ENCODE measurements at places on chromosomes 6 and 20.

- no peak for DNase-seq
These were observed at the start of gene FNDC1 for GRCh38 chr6:159169193-159169555. FNDC1 (plus strand) TSS chr6:159169400; CDS start chr6:159169597, 197 bp downstream.

GRCh38 chr6:47075741-47076421, 33.7 kb upstream of the ADGRF1 start:
- no peak for DNase-seq

DNA sequence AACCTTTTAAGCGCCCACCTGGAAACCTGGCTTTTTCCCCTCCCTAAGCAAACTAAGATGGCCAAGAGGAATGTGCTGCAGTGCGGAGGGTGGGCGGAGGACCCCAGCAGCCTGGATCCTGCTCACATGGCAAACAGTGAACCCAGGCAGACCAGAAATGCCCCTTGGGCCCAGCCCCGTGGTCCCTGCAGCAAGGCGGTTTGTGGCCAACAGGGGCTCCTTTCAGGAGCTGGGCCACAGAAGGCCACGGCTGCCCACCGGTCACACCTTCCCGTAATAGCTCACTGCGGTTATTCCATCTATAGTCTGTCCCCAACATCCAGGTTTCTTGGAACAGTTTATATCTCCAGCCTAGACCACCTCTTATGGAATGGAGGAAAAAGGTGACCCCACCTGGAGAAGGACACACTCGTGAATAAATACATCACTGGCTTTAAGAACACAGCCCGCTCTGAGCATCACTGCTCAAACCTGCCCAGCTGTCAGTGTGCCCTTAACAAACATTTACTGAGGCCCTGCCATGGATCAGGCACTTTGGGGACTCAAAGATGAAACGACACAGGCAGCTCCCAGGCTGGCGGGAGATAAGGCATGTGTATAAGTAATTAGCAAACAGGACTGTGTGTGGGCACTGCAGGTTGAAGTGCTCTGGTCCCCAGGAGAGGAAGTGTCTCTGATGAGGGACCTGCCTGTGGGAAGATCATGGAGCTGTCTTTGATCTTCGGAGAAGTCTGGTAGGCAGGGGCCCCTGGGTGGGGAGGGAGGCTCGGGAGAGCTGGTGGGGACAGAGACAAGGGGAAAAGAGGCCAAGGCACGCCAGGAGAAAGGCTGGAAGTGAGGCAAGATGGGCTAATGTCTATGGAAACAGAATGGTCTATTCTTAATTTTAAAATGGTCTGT, 3.2 kb upstream of the TUBB1 start:
- no peak for DNase-seq

GRCh38 chr6:142975365-142975764, 30.4 kb upstream of the HIVEP2 start:
- DNase-seq, result no peak

DNA sequence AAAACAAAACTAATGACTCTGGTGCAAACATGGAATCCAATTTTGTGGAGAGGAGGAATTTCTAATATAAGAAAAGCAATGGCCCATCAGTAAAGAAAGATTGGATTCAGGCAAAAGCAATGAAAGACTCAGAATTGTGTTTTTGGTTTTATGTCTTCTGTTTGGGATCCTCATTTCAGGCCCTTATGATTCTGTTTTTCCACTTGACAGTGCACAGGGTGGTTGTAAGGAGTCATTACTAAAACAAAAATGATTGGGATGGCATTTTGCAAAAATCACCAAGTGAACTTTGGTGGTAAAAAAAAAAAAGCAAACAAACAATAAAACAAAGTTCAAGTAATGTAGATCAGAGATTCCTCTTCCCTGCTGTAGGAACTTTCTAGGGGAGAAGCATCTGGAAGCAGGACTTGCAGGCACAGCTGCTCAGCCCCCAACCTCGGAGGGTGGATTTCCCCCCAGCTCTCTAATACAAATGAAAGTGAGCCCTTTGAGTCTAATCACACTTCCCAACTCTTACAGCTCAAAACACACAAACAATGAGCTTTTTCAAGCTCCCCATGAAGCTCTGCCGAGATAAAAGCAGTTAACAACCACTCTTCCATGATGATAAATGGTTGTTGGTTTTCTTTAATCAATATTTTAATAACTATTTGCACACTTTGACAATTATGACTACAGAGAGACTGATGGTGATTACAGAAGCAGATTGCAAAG, 177.7 kb downstream of the ZDHHC14 start:
- no peak for DNase-seq

DNA sequence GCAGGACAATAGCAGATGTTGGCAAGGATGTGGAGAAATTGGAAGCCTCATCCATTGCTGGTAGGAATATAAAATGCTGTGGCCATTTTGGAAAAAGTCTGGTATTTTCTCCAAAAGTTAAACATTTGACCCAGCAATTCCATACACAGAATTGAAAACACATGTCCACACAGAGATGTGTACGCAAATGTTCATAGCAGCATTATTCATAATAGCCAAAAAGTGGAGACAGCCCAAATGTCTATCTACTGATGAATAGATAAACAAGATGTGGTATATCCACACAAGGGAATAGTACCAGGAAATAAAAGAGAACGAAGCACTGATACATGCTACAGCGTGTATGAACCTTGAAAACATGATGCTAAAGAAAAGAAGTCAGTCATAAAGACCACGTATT, 40.5 kb downstream of the CFAP61 start:
- no peak for DNase-seq

- DNase-seq, result peak; percentile 47
These were observed 43.7 kb upstream of the HFE start for GRCh38 chr6:26043384-26044139.

- DNase-seq, result no peak
These were observed 147.3 kb downstream of the LAMA2 start for GRCh38 chr6:129030215-129030614.

GRCh38 chr20:62765432-62766070, 30.7 kb upstream of the MRGBP start:
- DNase-seq, result no peak

- no peak for DNase-seq
These were observed 56.2 kb downstream of the SNX9 start for GRCh38 chr6:157879034-157879872.

DNA sequence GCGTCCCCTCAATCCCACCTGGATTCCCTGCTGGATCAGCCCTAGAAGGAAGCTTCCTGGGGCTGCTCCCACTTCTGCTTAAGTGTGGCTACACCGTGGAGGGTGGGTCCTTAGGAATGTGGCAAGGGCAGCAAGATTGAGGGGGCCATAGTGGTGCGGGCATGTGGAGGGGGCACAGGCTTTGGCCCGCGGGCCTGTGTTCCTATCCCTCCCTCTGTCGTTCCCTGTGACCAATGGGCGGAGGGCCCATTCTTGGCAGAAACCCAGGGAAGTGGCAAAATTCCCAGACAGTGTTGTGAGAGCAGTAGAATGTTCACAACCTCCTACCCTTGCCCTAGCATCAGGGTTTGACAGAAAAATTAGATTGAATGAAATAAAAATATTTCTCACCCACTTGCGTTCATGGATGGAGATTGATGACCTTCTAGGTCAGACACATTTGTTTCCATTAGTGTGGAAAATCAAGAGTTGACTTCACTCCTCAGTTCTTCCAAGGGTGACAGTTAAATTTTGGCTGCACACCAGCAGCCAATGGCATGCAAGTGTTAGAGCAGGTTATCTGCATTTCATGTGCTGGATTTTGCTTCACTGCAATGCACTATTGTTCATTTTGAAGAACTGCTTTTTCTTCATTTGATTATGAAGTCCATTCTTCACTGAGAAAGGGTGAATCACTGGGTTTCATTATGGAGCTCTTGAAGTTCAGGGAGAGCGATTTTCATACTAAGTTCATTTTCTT, 49.3 kb upstream of the AHI1 start:
- DNase-seq, result no peak

DNA sequence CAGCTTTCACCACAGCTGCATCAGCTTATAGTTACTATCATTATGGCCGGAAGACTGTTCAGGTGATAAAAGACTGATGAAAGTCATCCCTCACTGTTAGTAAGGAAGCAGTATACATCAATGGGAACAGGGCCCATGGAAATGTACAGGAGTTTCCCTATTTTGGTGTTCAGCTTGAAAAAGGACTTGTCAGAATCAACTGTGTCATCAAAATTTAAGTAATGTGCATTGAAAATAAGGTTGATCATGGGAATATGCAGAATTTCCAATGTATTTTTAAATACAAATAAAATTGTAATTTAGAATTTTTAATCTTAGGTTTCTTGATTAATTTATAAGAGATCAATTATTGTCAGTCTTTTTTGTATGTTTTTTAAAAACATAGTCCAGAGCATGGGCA, 16.8 kb downstream of the LRRN4 start:
- DNase-seq, result no peak

GRCh38 chr6:1075444-1075843, 236.5 kb upstream of the FOXQ1 start:
- no peak for DNase-seq

DNA sequence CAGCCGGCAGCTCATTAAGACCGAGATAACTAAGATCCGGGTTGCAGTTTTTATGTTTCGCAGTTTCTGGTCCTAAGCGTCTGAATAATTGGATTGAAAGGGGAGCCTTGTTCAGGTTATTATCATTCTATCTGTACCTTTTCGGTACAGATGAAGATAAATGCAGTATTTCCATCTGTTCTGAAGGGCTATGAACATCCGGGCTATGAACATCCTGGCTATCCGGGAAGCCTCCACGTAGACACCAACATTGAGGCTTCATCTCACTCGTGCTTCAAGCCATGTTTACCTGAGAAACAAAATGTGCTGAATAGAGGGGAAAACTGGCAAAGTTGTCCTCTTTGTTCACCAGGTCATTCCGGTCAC, 399 bp upstream of the REPS1 start:
- no peak for DNase-seq

- no peak for DNase-seq
These were observed 68.0 kb downstream of the CYB5R4 start for GRCh38 chr6:83927470-83927869.

- DNase-seq, result no peak
These were observed 25.0 kb downstream of the KIF3B start for GRCh38 chr20:32302507-32302872.

- DNase-seq, result peak; percentile 60
These were observed 195.8 kb upstream of the ZNF184 start for GRCh38 chr6:27668442-27669294.

DNA sequence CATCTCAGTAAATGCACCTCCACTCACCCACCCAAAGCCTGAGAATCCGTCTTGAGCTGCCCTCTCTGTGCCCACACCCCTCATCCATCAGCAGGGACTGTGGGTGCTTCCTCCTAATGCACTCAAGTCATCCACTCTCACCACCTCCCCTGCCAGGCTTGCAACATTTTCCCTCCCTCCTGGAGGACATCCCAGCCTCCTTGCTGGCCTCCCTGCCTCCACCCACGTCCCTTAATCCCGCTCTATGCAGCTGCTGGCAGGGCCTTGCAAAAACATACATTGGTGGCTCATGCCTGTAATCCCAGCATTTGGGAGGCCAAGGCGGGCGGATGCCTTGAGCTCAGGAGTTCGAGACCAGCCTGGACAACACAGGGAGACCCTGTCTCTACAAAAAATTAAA, 15.6 kb upstream of the SRC start:
- no peak for DNase-seq

GRCh38 chr6:106134087-106134770, 48.1 kb downstream of the PRDM1 start:
- DNase-seq, result no peak

DNA sequence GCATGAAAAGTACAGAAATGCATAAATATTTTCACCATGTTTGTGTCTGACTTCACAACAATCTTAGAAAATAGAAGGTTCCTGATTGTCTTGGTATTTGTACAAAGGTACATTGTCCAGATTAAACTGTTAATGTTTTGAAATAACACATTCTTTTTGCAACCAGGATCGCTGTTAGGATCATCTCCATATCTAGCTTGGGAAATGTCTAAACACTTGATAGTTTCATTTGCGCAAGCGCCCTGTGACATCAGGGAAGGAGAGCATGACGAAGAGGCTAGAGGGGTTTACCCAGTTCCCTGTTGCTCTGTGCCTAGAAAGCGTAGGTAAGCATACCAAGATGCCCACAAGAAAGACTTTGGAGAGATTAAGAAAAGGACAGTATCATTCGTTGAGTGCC, 19.4 kb downstream of the ALDH8A1 start:
- no peak for DNase-seq

DNA sequence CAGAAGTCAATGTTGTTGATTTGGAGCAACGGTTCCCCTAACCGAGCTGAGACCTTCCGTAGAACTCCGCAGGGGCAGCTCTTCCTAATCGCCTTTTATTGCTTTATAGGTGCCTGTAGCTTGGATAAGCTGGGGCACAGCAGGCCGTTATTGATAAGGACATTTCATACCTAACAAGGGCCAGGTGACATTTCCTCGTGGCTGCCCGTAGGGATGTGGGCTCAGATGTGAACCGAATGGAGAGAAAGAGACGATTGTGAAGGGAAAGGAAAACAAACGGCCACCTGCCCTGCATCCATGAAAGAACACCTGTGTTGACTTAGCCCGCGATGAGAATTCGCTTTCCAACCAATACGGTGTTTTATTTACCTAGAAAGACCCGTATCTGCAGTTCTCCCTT, 53.3 kb upstream of the DACT2 start:
- no peak for DNase-seq

DNA sequence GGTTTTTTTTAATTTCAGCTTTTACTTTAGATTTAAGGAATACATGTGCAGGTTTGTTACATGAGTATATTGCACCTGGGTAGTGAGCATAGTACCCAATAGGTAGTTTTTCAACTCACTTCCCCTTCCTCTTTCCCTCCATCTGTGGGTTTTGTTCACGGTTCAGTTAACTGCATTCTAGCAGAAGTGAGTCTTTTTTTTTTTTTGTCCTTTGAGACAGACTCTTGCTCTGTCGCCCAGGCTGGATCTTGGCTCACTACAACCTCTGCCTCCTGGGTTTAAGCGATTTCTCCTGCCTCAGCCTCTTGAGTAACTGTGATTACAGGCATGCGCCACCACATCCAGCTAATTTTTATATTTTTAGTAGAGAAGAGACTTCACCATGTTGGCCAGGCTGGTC, 8.7 kb downstream of the UBR2 start:
- DNase-seq, result no peak

DNA sequence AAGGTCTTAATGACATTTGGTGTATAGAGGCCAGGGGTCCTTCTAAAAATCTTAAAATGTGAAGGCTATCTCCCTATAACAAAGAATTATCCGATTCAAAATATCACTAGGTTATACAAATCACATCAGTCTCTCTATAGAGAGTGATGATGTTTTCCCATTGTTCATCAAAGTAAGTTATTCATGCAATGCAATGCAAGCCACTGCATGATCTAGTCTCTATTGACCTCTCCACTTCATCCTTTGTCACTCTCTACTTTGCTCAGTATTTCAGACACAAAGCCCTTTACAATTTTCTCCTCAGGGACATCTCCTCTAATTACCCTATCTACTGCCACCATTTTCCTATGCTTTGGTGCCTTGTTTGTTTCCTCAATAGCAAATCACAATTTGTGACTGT, 628.0 kb downstream of the HTR1B start:
- DNase-seq, result no peak
